AG09319 (cell line): ENCODE measurements at places on chromosomes 3 and 15.

DNA sequence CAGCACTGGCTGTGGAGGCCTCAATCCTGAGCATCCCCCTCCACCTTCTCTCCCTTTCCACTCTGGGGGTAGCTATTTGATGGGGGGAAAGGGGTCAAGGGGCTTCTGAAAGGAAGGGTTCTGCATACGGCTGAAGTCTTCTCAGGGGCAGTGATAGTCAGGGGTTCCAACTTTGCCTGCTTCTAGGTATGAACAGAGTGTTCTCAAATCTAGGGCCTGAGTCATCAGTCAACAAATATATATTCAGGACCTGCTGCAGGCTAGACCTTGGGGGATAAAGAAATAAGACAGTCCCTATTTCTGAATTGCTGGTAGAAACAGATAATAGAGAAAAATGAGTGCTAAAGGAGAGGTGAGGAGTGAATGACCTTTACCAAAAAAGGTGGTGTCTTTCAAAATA lies 12.8 kb downstream of the RGMA start:
- DNase-seq: no peak

GRCh38 chr3:161689584-161690298 lies 193.1 kb downstream of the OTOL1 start:
- no peak for DNase-seq

GRCh38 chr3:183188895-183189462 lies 26.4 kb upstream of the LAMP3 start:
- DNase-seq: no peak

- no peak for DNase-seq
Measured at GRCh38 chr3:190692256-190692655, 170.2 kb downstream of the GMNC start.

DNA sequence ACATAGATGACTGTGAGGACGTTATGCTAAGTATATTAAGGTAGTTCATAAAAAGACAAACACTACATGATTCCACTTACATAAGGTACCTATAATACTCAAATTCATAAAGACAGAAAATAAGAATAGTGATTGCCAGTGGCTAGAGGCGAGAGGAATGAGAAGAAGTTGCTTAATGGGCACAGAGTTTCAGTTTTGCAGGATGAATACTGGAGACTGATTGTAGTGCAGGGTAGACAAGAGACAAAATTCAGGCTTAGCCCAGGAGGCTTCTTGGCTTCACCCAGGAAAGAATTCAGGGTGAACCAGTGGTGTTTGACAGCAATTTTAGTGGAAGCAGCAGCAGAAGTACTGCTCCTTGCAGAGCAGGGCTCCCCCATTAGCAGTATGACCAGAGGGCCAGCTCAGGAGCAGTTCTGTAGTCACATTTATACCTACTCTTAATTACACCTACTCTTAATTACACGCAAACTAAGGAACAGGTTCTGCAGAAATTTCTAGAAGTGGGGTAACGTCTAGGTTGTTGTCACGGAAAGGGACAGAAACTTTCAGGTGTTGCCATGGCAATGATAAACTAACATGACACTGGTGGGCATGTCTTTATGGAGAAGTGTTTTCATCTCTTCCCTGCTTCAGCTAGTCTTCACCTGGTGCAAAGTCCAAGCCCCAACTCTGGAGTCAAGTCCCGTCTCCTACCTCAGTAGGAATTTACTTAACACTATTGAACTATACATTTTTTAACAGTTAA lies 55.2 kb downstream of the TBL1XR1 start:
- DNase-seq: no peak

GRCh38 chr3:143731320-143731719 lies 116.9 kb downstream of the SLC9A9 start:
- DNase-seq: no peak

DNA sequence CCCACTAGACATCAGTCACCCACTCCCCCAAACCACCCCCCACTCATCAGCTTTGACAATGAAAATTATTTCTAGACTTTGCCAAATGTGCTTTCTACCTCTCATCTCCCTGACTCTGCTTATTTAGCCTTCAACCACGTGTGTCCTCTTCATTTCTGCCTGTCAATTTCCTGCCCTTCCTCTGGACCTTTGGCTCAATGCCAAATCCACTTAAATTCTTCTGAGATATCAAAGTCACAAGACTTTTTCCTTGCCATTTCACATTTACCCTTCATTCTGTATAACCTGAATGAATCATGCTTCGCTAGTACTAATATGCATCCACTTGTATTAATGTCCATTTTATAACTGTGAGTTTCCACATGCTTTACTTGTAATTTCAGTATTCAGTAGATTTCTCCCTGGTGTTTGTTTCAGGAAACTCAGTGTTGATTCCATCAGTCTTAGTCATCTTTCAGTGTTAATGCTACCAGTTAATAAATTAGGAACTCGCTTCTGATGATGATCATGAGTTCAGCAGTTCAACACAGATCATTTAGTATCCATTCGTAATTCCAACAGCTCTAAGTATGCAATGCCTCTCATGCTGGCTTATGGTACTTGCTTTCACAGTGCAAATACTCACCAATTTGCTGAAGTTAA lies 128.2 kb upstream of the OSTN start:
- DNase-seq: no peak

GRCh38 chr15:31275331-31276262 lies 51.0 kb upstream of the KLF13 start:
- DNase-seq: no peak

- no peak for DNase-seq
Measured at GRCh38 chr3:184258926-184259325, 2.4 kb downstream of the CAMK2N2 start.

- DNase-seq: no peak
Measured at GRCh38 chr3:27507515-27508266, 23.5 kb upstream of the SLC4A7 start.

DNA sequence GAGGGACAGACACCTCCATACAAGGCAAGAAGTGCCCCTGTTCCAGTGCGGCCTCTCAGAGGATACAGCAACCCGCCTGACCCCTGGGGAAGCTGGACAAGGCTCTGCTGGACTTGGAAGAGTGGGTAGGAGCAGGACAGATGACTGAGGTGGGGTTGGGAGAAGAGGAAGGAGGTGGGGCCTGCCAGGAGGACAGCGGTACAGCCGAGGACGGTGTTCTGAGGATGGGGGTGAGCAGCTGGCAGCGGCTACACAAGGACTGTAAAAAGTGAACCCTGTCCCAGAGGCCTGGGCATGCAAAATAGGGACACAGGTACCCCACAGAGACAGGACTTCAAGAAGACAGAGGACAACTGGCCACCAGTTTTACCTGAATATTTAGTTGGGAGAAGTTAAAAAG lies 23.5 kb upstream of the ELP6 start:
- no peak for DNase-seq

- no peak for DNase-seq
Measured at GRCh38 chr3:10722911-10723310, 93.1 kb upstream of the SLC6A11 start.

DNA sequence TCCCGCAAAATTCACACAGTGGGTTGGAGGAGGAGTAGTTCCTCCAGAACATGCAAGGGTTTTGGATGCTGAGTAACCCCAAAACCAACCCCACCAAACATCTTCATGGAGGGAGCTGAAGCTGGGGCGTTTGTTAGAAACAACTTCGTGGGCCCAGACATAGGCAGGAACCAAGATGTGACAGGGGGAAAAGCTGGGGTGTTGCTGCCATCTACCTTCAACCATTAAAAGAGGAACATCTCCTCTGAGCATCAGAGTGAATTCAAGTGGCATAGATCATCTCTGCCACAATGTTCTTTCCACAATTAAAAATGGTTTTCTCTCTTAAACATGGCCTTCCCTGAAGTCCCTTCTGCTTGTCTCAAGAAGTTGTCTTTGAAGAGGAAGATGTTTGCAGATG lies 20.5 kb downstream of the SIDT1 start:
- DNase-seq: no peak

DNA sequence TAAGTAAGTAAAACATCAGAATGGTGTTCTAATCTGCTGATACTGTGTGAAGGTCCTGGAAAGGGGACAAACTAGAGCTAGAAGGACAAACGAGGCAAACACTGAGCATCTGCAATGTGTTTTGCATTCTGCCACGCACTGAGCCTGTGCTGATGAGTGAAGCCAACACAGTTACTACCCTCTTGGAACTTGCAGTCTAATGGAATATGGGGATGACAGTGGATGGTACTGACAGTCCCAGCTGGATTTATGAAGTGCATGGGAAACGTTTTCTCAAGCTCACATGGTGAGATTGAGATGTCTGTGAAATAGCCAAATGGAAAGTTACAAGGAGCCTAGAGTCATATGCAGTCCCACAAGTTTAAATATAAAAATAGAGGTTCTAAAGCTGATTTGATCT lies 86.6 kb downstream of the FOXB1 start:
- DNase-seq: no peak

GRCh38 chr3:183148056-183148455 lies 14.5 kb downstream of the LAMP3 start:
- DNase-seq: peak; percentile 30

GRCh38 chr3:96106701-96107100 lies 707.7 kb upstream of the EPHA6 start:
- no peak for DNase-seq

- no peak for DNase-seq
Measured at GRCh38 chr3:10459954-10460754, 45.2 kb downstream of the ATP2B2 start.

- DNase-seq: no peak
Measured at GRCh38 chr3:133375403-133375745, 24.5 kb upstream of the BFSP2 start.

DNA sequence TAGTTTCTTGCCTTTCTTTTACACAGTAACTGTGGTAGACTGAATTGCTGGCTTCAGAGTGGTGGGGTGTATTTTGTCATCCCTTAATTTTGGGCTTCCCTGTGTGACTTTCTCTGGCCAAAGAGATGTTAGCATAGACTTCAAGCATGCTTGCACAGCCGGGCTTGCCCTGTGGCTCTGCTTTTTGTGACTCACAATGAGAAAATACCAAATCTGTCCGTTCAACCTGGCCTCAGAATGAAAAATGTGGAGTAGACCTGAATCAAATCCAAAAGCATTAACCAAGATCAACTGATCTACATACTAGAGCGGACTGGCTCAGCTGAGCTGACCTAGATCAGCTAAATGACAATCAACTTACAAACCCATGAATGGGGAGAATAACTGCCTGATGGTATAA lies 51.4 kb downstream of the PLAAT1 start:
- DNase-seq: no peak

GRCh38 chr15:82158811-82159210 lies 103.7 kb downstream of the EFL1 start:
- no peak for DNase-seq

DNA sequence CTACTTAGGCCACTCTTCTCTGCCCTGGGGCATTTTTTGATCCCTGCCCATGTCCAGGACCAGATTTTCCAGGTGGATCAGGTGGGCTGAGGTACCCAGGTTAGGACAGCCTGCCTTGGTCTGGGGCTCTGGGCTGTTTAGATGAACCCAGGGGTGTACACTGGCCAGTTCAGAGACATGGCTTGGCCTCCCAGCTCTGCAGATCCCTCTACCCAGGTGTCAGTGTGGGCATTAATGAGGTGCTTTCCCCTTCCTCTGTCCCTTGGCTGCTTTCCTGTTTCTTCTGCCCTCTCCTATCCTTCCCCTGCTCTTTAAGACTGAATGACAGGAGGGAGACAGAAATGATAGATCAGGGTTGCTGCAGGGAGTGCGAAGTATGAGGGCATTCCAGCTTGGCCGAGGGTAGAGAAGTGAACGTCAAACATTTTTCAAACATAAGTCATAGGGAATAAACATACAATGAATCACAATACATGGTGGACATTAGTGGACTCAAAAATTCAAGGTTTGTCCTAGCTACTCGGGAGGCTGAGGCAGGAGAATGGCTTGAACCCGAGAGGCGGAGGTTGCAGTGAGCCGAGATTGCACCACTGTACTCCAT lies 30.5 kb downstream of the RTP1 start:
- no peak for DNase-seq
